Activated T-helper 2 cell treated with anti-CD3 and anti-CD28 coated beads, Interferon-gamma antibody, Interleukin-2, Interleukin-4, amounts not matched to agents 10 μg/mL and 5 μg/mL and 100 μg/mL, durations not matched to agents 14 hours and 24 hours and 36 hours (primary cell): ENCODE measurements at places on chromosomes 2 and 18.

DNA sequence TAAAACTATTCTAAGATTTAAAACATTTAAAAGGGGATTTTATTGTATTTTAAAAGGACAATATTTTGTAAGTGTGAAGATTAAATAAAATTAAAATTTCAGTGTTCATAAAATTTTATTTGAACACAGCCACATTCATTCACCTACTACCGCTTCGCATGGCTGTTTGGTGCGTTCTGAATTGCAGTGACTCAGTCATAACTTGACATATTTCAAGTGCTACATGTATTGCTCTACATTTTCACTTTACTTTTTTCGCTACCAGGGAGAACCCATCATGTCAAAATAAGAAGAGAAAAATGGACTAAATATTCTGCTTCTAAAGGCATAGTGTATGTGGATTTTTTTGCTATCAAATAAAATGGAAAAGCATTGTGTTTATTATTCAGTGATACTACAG, 8.7 kb downstream of the PTH2R start:
- DNase-seq: no peak

DNA sequence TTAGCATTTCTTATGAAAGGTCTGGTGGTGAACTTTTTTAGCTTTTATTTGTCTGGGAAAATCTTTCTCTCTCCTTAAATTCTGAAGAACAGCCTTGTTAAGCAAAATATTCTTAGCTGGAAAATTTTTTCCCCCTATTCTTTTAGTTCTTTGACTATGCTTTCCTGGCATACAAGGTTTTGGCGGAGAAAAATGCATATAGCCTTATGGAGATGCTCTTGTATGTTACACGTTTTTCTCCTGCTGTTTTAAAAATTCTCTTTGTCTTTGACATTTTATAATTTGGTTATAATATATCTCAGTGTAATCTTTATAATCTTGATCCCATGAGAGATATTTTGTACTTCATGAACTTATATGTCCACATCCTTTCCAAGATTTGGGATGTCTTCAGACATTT, 1190.4 kb upstream of the ZEB2 start:
- DNase-seq: no peak

DNA sequence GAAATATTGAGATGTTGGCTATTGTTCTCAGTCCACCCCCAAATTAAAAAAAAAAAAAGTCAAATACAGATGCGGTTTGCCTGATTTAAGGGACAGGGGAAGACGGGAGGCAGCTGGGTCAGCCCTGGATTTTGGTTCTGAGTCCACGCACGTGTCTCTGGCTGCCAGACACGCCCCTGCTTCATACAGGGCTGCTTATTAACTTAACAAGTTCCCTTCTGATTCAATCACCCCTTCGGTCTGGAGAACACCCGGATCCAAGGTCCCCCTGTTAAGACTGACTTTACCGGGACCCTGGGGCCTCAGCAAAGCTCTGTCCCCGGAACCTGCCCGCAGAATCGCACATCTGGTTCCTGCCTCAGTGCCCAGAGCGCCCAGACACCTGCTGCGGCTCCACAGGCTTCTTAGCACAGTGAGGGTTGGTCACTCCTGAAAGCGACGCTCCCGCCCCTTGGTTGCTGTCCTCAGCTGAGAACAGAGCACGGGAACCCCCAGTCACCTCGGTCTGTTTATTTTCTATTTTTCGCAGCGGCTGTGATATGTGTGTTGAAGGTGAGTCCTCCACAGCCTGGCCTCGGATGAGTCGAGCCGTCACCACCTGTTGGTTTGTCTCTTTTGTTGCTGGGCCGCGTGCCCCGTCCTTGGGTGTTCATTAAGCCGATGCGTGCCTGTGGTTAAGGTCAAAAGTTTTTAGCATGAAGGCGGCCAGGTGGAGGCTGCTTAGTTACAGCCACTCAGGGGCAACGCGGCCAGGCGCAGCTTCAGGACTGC, 57.2 kb downstream of the RTP5 start:
- DNase-seq: no peak

GRCh38 chr2:155770516-155770915, 562.0 kb downstream of the NR4A2 start:
- no peak for DNase-seq

DNA sequence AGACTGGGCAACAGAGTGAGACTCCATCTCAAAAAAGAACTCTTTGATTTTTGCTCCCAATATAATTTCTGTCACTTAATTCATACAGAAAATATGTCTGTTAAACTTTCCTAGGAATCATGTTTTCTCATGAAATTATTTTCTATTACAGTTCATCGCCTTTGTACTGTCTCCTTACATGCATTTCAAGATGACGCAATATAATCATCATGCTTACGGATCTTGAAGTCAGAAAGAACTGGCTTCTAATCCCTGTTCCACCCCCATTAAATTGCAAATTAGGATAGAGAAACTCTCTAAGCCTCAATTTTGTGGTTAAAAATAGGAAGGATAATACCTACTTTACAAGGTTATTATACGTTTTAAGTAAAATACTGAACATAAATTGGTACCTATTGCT, 467.6 kb upstream of the SMIM21 start:
- no peak for DNase-seq
